ENCODE measurements at places on chromosomes 11 and 22.

- DNase-seq, result no peak
These were observed 625.1 kb upstream of the ANO5 start for GRCh38 chr11:21567645-21568290.

GRCh38 chr11:843818-844692, 1.4 kb downstream of the TSPAN4 start:
- no peak for DNase-seq

GRCh38 chr11:19350160-19350559, 109.4 kb upstream of the E2F8 start:
- DNase-seq, result no peak

GRCh38 chr11:120929090-120929489, 94.8 kb upstream of the TBCEL start:
- no peak for DNase-seq

- no peak for DNase-seq
These were observed 27.8 kb downstream of the RELT start for GRCh38 chr11:73404048-73404447.

DNA sequence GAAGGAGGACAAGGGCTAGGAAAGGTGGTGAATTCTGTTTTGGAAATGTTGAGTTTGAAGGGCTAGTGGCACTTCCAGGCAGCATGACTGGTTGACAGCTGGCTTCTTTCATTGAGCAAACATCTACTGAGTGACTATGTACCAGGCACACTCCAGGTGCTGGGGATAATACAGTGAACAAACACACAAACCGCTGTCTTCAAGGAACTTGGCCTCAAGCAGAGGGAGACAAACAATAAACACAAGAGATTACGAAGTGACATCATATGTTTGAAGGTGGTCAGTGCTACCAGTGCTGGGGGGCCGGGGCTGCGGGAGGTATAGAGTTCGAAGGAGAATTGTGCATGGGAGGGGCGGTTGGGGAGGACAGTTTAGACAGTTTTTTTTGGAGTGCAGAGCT, 197.0 kb upstream of the SORL1-AS1 start:
- DNase-seq, result no peak

DNA sequence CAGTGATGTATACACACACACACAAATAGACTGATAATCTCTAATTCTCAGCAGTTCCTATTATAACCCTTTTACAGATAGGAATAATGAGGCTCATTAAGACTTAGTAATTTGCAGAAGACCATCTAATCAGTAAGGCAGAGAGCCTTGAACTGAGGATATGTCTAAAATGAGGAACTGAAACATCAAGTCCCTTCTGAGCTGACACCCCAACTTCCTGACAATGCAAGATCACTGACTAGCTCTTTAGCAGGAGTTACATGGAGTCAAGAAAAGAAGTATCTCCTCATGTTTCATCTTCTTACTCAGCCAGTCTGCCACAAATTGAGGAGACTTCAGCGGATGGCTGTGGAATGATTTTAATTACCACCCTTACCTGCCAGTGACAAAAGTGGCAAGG, 193.0 kb downstream of the MSANTD4 start:
- DNase-seq, result no peak

DNA sequence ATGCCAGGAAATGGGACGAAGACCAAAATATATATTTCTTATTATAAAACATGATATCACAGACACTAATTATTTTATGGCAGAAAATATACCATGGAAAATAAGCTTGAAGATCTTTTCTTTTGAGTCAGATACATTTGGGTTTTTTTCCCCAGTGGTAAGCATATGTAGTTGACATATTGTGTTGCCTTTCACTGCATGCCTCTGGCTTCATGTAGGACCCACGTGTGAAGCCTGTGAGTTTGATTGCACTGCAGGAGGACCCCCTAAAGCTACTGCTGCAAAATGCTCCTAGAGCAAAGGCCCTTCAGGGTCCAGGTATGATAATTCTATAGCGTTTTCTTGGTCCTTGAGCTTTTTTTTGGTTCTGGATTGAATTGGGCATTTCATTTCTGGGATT, 190.7 kb upstream of the KIRREL3 start:
- no peak for DNase-seq

GRCh38 chr11:46322759-46323158, 24.5 kb upstream of the DGKZ start:
- DNase-seq, result no peak

DNA sequence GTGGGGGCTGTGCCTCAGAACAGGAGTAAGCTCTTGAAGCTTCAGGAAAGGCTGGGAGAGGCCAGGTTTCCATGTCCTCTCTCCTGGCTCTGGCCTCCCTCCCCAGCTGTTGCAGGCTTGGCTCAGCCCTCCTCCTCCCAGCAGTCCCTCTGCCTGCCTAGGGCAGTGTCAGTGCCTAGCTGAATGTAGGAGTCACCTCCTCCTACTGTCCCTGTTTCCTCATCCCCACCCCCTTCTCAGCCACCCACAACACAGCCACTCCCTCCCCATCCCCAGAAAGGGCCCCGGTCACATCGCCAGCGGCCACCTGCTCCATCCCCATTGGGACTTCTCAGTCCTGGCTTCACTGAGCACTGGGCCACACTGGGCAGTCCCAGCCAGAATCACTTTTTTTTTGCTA, 2.9 kb upstream of the FBLN1 start:
- no peak for DNase-seq

GRCh38 chr11:111574373-111575225, 27.6 kb upstream of the SIK2 start:
- no peak for DNase-seq

DNA sequence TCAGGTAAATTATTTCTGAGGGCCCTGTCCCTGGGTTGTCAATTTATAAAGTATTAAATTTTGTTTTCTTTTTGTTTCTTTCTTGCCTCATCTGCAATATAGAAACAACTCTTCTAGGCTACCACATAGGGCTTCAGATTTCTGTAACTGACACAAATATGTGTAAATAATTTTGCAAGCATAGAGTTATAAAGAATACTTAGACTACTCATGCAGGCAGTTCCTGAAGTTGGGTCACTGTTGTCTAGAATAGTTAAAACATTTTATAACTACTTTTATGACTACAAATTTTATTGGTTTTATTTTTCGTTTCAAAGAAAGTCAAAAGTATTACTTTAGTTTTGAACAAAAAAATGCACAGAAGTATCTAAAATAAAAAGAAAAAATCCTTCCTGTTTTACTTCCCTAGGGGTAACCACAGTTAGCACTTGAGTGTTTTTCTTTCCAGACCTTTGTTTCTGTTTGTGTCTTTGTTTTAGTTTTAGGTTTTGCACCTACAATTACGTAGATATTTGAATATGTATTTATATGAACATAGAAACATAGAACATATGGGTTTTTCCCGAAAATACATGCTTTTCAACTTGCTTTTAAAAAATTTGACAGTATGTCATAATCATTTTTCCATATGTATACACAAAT, 12.4 kb upstream of the TMEM123 start:
- DNase-seq, result no peak

- DNase-seq, result no peak
These were observed 20.8 kb downstream of the HSPA8 start for GRCh38 chr11:123041185-123041584.

- DNase-seq, result no peak
These were observed 5.5 kb upstream of the DNAL4 start for GRCh38 chr22:38799265-38800002.

DNA sequence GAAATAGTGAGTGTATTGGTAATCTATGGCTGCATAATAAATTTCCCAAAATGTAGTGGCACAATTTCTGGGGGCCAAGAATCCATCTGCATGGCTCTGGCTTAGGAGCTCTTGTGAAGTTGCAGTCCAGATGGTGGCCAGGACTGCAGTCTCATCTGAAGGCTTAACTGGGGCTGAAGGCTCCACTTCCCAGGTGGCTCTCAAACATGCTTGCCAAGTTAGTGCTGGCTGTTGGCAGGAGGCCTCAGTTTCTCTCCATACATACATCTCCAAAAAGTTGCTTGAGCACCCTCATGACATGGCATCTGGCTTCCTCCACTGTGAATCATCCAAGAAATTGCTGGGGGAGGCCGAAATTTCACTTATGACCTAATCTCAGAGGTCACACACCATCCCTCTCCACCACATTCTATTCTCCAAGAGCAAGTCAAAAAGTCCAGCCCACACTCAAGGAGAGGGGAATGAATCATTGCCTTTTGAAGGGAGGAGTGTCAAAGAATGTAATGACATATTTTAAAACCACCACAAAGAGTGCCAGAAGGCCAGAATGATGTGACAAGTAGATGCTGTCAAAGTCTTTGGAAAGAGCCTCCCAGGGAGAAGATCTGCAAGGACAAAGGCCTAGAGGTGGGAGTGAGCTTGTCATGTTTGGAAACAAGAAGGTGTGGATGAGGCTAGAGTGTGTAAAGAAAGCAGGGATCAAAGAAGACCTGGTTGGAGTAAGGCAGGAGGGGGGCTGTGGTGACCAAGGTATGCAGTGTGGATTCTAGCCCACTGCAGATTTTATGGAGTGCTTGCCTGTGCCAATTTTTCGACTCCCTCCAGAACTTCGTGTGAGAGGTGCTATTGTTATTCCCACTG, 566.2 kb downstream of the MIAT start:
- no peak for DNase-seq

- no peak for DNase-seq
These were observed 36.2 kb upstream of the KRTAP5-7 start for GRCh38 chr11:71490731-71491390.

DNA sequence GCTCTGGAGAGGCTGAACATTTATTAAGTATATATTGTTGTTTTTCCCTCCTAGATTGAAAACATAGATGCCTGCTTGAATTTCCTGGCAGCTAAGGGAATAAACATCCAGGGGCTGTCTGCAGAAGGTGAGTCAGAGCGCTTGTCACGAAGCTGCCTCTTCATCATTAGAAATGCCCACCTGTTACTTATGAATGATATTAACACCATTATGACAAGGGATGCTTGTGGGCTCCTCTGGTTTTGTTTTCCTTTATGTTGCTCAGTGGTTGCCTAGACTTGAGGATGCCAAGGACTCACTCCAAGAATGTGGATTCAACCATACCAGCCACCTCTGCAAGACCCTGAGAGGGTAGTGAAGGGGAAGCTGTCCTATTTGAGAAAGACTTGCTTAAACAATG, 156.2 kb downstream of the NAV2 start:
- no peak for DNase-seq

DNA sequence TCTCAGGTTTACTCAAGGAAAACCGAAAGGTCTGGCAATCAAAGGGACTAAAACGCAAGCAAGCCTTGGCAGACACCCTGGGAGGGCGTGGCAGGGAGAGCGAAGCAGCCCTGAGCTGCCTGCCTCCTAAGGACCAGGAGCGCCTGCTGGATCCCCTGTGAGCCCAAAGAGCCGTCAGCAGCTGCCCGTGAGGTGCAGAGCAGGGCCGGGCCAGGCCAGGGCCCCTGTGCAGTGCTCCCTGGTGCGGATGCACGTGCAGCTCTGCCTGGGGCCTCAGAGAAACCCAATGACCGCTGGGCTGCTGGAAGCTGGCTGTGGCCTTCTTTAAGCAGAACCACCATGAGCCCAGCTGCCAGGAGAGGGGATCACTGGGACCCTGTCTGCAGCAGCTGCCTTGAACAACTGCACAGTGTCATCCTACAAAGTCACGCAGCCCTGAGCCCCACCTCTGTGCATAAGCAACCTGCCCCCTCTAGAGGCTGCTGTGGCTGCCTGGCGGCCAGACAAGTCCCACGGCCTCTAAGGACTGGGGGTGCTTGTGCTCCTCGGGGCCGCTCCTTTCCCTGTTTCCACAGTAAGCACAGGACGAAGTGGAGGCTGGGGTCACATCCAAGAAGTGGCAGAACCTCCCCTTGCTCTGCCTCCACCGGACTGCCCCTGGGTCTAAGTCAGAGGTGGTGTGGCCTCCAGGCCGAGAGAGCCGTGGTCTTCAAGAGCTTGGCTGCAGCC, 29.1 kb upstream of the COMT start:
- no peak for DNase-seq

GRCh38 chr11:9148727-9149126, 57.3 kb upstream of the SCUBE2 start:
- DNase-seq, result no peak

DNA sequence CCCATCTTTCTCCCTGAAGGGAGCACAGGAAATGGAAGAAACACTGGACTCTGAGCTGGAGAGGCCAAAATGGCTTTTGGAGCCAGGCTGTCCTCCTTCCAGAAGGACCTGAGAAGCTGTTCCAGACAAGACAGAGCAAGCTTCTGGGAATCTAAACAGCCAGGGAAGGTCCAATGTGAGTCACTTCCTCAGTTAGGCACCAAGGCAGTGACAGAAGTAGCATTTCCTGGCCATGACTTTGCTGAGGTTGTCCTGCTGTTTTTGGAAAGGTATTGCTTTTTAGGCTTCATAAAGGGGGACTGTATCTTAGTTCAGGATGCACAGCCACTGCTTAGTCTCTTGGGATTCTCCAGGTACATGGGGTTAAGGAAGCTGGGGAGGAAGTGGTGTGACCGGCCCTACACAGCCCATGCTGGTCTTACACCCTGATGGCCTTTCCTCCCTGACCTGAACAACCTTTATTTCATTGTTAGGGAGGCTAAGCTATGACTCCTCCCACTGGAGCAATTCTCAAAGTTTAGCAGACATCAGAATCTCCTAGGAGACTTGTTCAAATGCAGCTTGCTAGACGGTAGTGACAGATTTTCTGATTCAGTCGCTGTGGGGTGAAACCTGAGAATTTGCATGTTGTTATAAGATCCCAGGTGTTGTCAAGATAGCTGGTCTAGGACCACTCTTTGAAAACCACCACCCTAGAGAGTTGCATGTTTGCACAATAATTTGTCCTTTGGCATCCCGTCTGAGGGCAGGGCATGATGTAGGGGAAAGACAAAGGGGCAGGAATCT, 6.8 kb upstream of the INSC start:
- no peak for DNase-seq
